ENCODE measurements at places on chromosomes 16 and 17. TPM values are rescaled to one million over a fixed set of nuclear protein-coding genes. Genes with fewer than 3 reads are reported as not detected.

DNA sequence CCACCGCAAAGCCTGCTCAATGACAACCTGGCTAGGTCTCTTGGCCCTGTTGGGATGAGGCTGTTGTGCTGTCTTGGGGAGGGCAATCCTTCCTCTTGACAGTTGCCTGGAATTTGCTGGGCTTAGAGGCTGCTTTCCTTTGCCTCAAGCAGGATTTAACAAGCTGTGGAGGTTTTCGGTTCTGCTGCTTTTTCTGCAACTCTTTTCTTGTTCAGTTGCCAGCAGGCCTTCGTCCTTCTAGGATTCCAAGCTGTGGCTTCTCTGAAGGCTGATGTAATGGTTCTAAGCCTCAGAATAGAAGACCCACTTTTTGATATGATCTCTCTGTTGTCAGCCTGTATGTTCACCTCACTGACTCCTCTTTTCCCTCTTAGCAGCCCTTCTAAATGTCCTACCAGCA is 149.5 kb upstream of the HS3ST4 start:
- no peak overlapping the region for H3K27ac ChIP-seq
- no peaks in the 10 kb centered on the region for H3K4me1 ChIP-seq
- H3K27me3 ChIP-seq = no peaks in the 10 kb centered on the region
- H3K4me3 ChIP-seq = no peak overlapping the region
- no peaks in the 10 kb centered on the region for H3K36me3 ChIP-seq

DNA sequence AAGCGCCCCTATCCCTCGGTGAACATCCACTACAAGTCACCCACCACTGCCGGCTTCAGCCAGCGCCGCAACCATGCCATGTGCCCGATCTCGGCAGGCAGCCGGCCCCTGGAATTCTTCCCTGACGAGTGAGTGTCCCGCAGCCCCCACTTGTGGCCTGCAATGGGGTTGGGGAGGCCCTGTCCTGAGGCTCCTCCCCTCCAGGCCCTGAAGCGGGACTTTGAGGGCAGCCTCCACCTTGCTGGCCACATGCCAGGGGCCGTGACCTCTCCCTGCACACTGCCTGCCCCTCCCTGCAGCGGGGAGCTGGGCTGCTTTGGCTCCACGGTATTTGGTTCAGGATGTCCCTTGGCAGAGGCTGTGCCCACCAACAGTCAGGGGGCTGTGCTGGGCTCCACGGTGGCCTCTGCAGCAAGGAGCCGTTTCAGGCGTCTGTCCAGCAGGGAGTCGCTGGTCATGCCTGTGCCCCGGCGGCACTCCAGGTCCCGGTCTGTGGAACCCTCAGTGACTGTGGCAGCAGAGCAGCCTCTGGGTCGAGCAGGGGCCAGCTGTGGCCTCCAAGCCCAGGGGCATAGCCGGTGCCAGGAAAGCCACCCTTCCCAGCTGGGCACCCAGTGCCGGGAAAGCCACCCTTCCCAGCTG is 8.3 kb downstream of the NME3 start:
- peaks cover 79% of the 10 kb centered on the region for H3K36me3 ChIP-seq
- no peaks in the 10 kb centered on the region for H3K4me1 ChIP-seq
- H3K4me3 ChIP-seq = no peak overlapping the region
- H3K27ac ChIP-seq = no peak overlapping the region
- no peaks in the 10 kb centered on the region for H3K27me3 ChIP-seq

DNA sequence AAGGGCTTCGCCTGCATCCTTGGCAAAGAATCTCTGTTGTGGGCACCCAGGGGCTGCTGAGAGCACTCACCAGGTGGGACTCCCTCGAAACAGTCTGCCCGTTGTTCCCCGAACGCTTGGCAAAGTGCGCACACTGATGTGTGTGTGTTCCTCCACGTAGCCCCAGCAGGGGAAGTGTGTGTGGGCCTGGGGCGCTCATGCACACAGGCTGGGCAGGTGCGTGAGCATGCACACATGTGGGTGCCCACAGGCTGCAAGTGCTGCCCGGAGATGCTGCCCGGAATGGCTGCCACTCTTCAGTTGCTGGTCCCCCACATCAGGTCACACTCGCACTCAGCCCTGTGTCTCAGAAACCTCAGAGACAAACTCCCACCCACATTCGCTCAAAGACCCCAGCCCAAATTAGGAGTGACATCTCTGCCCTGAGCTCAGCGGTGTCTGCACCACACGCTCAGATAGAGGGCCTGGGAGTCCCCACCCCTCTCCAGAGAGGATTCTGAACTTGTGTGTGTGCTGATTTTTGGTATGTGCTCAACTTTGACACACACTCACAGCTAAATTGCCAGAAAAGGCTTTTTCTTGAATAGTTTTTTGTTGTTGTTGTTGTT is 119.4 kb downstream of the MGAT5B start:
- DNase-seq = no peak
- no peak overlapping the region for H3K27ac ChIP-seq
- no peak overlapping the region for H3K4me3 ChIP-seq
- no peaks in the 10 kb centered on the region for H3K4me1 ChIP-seq

DNA sequence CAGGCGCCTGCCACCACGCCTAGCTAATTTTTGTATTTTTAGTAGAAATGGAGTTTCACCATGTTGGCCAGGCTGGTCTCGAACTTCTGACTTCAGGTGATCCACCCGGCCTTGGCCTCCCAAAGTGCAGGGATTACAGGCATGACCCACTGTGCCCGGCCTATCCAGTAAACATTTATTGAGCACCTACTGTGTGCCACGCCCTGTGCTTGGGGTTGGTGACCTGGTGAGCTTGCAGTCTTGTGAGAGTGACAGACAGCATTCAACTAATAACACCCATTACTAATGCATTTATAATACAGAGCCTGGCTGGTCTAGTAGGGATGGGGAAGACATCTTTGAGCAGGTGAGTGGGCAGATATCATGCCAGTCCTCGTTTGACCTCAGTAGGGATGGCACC is 113.1 kb downstream of the SOCS1 start:
- no peak for DNase-seq
- peaks cover 45% of the 10 kb centered on the region for H3K4me1 ChIP-seq
- no peak overlapping the region for H3K4me3 ChIP-seq
- H3K27ac ChIP-seq = no peak overlapping the region
- no peaks in the 10 kb centered on the region for H3K27me3 ChIP-seq

DNA sequence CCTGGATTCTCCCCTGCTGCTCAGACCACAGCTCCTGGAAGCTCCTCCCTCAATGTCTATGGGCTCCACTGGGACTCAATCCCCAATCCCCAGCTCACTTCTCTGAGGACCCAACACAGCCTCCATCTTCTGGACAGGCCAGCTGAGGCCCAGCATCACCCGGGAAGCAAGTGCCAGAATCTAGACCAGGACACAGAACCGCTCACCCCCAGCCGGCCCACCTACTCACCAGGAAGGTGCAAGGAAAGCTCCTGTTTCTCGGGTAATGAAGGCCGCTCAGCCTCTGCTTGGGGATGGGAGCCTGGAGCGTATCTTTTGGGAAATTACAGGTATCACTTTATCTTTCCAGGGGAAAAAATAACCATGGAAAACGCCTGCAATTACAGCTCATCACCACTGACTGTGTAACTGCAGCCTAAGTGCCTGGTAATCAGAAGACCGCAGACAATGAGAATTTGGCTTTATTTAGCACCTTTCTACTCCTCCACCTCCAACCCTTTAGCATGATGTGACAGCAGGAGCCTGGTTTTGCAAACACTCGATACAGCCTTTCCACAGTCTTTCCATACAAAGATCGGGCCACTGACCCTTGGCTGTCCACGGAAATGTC is 49.6 kb upstream of the RPL38 start:
- H3K27me3 ChIP-seq = no peaks in the 10 kb centered on the region
- H3K4me3 ChIP-seq = no peak overlapping the region
- DNase-seq = no peak
- no peaks in the 10 kb centered on the region for H3K4me1 ChIP-seq
- no peaks in the 10 kb centered on the region for H3K36me3 ChIP-seq

DNA sequence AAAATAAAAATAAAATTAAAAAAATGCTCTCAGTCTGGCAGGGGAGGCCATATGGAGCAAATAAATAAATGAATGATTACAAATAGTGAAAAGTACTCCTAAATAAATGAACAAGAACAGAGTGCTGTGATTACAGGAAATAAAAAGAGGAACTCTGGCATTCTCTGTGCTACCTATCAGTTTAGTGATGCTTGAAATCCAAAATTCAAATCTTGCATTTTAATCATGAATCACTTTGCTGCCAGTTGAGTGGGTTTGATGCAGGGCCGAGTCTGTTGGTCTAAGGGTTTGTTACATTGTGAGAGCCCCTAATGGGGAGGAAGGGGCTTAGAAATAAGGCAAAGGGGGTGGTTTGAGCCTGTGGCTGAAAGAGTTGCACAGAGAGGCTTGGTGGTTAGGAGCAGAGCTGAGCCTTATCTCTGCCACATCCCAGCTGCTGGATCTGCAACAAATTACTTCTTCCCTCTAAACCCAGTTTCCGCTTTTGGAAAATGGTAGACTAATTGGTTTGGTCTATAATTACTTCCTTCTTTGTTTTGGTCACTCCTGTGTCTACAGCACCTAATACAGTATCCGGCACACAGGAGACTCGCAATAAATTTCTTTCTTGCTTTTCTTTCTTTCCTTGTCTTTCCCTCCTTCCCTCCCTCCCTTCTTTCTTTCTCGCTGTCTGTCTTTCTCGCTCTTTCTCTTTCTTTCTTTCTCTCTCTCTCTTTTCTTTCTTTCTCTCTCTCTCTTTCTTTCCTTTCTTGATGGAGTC is 6.3 kb upstream of the ABCC1 start:
- H3K27ac ChIP-seq = no peak overlapping the region
- no peaks in the 10 kb centered on the region for H3K4me1 ChIP-seq
- H3K36me3 ChIP-seq = no peaks in the 10 kb centered on the region
- no peak overlapping the region for H3K4me3 ChIP-seq
- no peaks in the 10 kb centered on the region for H3K27me3 ChIP-seq

DNA sequence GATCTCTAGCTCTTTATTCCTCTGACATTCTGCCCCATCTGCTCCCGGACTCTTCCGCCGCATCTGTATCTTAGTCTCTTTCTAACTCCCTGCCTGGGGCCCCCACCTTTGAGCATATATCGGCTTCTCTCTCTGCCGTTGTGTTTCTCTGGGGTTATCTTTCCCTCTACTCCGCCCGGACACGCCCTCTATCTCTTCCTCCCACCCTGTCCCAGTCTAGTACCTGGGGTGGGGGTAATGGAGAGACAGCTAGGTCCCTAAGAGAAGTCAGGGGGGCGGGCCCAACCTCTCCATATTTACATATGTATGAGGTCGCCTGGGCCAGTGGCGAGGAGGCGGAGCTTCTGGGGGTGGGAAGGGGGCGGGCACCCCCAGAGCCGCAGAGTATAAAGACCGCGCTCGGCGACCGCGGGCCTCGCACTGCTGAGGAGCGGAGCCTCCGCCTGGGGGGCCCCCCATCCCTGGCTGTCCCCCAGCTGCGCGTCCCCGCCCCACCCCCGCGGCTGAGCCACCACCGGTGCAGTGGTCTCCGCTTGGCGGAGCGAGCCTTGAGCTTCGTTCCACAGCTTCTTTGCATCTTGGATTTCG is at the start of gene ATP1B2:
TSS of gene ATP1B2 (plus strand) at position 418 of the 588 bp plus-strand sequence. CDS start 593 bp downstream, outside the sequence.
- H3K27ac ChIP-seq = peak within 1 kb of the TSS; percentile 27
- H3K27me3 ChIP-seq = peaks cover 52% of the 10 kb centered on the region
- H3K4me3 ChIP-seq = peak within 1 kb of the TSS; percentile 59
- H3K36me3 ChIP-seq = no peaks in the 10 kb centered on the region

VASN gene
- 12.8 TPM for total RNA-seq

TLCD3B gene
- total RNA-seq = 0.27 TPM

CIBAR2 gene
- not detected for total RNA-seq
